Large intestine (tissue), 12 donors: ENCODE measurements at places on chromosomes 3 and 15.

DNA sequence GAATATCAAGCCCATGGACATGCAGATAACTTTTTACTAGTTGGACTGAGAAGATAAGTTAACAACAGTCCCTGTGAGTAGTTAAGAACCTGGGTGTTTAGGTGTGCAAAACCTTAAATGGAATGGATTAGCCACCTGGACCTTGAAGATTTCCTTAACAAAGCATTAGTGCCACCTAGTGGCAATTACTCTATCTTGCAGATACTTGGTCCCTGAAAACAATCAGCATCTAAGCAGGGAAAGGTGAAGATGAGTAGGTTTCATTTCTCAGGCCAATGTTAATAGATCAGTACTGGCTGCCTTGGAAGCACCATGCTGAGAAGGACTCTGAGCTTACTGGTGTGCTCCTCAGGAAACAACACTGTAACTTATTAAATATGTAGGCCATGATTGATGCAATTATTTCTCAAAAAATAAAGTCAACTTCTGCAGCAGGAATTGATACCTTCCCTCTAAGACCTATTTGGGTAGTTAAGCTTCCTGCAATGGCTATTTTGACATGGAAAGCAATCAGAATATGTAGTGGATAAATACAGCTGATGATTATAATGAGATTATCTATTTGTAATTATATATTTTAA is 329.4 kb downstream of the TBC1D5 start:
- DNase-seq: no peak

GRCh38 chr15:63274427-63274826 is 3.0 kb upstream of the APH1B start:
- DNase-seq: no peak

GRCh38 chr3:155815030-155815545 is 9.0 kb upstream of the C3orf33 start:
- DNase-seq: no peak

- DNase-seq: peak; percentile 75
Measured at GRCh38 chr3:5194801-5195509, 7.4 kb downstream of the EDEM1 start.

GRCh38 chr3:53252096-53252946 is 3.5 kb downstream of the TKT start:
- no peak for DNase-seq

DNA sequence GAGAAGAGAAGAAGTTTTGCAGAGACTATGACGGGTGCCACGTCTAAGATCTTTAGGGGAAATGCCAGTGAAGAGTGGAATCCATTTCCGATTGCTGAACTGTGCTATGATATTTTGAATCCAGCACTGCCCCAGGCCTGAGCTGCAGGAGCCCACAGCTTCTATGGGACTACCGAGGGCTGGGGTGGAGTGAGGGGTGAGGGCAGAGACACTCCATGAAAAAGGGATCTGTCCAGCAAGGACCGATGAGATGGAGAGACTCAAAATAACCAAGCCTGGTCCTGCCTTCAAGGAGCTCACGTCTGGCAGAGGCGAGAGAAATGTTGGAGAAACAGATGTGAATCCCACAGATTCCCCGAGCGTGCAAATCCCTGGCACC is 79.8 kb upstream of the MEF2A start:
- no peak for DNase-seq

DNA sequence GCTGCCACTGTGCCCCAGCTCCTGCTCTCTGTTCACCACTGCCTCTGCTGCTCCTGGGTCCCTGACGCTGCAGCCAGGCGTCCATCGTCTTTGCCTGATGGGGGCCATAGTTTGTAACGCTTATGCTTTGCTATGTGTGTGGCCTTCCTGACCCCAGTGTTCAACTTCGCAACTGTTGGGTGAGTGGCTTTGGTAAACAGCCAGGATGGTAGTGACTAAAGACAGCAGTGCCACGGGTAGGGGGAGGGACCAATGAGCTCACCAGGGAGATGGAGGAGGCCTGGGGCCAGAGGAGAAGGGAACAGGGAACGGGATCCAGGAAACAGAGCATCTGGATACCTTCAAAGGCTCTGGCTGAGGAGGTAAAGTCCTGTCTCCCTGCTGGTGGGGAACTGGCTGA is 75.9 kb upstream of the ALDH1L1 start:
- DNase-seq: no peak

- DNase-seq: peak; percentile 61
Measured at GRCh38 chr3:152724270-152724669, 110.7 kb upstream of the P2RY1 start.

DNA sequence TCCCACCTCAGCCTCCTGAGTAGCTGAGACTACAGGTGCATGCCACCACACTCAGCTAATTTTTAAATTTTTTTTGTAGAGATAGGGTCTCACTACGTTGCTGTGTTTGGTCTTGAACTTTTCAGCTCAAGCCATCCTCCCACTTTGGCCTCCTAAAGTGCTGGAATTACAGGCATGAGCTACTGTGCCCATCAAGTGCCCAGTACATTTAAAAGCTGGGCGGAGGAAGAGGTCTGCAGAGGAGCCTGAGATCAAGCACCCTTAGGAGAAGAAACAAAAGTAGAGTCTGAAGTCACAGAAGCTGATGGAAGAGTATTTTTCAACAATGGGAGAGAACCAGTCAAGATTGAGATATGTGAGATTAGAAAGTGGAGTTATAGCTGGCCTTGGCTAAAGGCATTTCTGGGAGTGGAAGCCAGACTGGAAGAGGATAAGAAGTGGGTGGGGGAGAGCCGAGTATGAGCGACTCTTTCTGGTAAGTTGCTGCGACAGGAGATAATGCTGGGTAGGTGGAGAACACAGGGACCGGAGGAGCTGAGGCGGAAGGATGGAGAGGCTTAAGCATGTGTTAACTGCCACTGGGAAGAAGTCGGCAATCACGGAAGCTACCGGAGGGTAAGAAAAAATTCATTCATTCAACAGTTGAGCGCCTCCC is 782 bp upstream of the IREB2 start:
- no peak for DNase-seq

- no peak for DNase-seq
Measured at GRCh38 chr3:100001526-100002270, 112.6 kb downstream of the FILIP1L start.

DNA sequence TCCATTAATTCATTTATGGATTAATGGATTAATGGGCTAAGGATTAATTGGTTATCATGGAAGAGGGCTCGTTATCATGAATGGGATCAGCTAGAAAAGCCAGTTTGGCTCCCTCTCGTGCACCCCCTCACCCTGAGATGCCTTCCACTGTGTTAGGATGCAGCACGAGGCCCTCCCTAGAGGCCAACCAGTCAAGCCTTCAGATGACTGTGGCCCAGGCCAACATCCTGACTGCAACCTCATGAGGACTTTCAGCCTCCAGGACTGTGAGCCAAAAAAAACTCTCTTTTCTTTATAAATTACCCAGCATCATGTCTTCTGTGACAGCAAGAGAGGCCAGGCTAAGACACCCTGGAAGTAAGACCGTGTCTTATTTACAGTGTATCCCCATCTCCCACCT is 9.0 kb downstream of the EFCAB12 start:
- no peak for DNase-seq

DNA sequence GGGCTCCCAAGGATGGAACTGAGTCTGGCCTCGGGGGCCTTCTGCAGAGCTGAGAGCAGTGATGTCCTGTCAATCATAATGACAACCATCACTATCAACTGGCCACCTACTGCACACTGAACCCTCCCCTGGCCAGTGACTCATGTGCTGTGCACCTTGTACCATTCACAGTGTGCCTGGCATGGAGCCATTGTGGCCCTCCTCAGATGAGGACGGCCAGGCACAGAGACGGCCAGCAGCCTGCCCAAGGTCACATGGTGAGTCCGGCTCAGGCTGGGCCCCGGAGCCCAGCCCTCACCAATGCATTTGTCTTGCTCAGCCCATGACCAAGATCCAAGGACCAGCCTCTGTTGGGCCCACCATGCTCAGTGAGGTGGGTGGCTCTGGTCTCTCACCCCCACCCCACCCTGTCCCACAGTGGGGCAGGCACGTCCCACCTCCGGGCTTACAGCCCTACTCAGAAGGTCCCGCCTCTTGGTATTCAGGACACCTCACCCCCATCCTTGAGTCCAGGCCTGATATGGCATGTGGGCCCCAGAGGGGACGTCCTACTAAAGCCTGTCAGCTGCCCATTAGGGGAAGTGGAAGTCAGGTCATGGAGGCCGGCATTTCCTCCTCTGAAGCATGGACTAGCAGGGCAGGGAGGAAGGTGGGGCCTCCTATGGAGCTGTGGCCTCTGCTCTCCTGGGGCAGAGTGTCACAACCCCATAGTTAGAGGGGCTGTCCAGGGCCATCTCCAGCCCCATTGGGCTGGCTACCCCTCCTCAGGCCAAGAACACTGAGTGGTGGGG is 35.9 kb upstream of the TMEM115 start:
- no peak for DNase-seq

DNA sequence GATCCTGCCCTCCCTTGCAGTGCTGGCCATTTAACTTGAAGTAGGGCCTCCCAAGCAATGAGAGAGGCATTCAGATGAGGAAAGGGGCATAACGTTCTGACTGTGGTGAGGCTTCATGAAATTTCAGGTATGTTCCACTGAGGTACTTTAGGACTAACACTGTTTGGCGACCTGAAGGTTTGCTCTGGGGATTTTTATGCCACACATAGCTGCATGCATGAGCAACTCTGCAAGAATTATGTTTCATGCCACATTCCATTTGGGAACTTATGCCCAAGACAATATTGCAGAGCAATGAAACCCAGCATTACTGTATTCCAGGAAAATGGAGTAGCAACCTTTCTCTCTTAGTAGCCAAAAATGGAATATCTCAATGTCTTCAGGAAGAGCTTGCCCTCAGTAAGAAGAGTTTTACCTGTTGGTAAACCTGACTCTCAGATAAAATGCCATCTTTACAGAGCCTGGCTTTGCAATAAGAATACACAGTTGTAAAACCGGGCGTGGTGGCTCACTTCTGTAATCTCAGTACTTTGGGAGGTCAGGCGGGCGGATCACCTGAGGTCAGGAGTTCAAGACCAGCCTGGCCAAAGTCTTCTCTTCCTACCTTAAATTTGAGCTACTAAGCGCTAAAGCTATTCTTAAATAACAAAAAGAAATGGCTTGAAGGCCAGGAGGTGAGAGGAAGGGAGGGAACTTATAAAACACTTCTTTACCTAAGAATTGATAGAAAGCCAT is 16.7 kb upstream of the TBL1XR1 start:
- DNase-seq: peak; percentile 58

- peak; percentile 55 for DNase-seq
Measured at GRCh38 chr15:62569460-62570404, 404.6 kb upstream of the C2CD4B start.

DNA sequence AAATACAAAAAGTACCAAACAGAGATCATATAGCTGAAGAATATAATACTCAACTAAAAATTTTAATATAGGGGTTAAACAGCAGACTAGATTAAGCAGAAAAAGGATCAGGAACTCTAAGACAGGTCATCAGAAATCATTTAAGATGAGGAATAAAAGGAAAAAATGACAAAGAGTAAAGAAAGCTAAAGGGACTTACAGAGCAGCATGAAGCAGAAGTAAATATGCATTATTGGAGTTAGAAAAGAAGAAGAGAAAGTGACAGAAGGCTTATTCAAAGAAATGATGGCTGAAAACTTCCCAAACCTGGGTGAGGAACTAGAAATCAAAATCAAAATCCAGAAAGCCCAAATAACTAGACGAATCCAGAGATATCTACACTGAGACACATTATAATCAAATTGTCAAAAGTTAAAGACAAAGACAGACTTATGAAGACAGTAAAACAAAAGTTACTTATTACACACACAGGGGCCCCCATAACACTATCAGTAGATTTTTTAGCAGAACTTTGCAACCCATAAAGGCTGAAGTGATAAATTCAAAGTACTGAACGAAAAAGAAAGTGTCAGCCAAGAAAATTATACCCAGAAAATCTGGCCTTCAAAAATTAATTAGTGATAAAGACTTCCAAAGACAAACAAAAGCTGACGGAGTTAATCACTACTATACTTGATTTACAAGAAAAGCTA is 95.6 kb downstream of the SCAPER start:
- no peak for DNase-seq

DNA sequence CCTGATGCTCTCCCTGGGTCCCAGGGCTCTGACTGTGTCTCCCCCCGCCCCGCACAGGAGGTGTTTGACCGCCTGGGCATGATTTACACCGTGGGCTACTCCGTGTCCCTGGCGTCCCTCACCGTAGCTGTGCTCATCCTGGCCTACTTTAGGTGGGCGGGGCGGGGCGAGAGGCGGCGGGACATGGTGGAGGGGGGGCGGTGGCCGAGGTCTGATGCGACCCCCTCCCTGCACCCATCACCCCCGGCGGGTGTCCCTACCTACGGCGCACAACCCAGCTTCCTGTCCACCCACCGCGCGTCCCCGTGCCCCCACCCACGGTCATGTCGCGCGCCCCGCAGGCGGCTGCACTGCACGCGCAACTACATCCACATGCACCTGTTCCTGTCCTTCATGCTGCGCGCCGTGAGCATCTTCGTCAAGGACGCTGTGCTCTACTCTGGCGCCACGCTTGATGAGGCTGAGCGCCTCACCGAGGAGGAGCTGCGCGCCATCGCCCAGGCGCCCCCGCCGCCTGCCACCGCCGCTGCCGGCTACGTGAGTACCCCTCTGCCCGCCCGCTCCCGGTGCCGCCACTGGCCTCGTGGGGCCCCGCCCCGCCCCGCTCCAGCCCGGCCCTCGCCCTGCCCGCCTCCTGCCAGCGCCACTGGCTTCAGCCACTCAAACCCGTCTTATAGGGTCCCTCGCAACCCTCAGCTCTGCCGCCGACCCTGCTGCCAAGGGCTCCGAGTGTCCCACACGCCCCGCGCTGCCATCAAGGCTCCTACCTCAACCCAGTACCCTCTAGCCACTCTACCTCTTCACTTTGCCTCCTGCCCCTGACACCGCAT is 21.0 kb downstream of the PTH1R start:
- no peak for DNase-seq

- DNase-seq: peak; percentile 56
Measured at GRCh38 chr3:71172951-71173350, 410.6 kb downstream of the FOXP1 start.

- no peak for DNase-seq
Measured at GRCh38 chr3:149011676-149012075, 20.3 kb downstream of the GYG1 start.

GRCh38 chr3:198025644-198026043 is 65.6 kb downstream of the LMLN start:
- DNase-seq: no peak

GRCh38 chr3:104474011-104474410 is 892.7 kb upstream of the ALCAM start:
- no peak for DNase-seq

DNA sequence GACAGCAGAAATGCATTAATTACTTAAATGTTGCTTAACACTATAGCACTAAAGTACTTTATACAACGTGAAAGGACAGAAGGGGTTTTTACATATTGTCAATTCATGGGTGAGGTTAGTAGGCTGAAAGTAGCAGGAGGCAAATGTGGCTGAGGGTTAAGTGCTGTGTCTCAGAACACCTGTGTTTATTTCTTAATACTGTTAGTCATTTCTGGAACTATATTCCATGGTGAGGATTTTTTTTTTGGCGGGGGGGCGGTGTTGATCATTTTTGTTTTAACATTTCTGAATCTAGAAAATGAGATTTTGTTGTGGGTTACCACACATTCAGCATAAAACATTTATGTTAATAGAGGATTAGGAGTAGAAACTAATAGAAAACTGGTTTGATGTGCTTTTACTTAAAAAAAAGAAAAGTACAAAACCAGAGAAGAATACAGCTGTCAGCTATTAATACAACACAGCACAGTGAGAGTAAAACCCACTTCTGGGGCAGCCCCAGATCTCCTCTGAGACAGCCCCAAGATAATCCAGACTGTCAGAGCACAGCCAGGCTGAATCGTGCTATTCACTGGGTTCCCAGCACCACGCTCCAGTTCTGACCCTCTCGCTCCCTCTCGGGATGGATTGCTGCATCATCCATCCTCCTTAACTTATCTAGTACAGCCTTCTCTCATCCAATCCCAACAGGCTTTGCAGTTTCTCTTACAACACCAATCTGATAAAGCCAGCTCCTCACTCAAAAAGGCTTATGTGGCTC is 307.7 kb downstream of the TUSC7 start:
- DNase-seq: no peak
